Activated naive CD4-positive, alpha-beta T cell treated with anti-CD3 and anti-CD28 coated beads, Interleukin-2, amount 50 U/mL, for 72 hours (primary cell): ENCODE measurements at places on chromosomes 3 and 15.

DNA sequence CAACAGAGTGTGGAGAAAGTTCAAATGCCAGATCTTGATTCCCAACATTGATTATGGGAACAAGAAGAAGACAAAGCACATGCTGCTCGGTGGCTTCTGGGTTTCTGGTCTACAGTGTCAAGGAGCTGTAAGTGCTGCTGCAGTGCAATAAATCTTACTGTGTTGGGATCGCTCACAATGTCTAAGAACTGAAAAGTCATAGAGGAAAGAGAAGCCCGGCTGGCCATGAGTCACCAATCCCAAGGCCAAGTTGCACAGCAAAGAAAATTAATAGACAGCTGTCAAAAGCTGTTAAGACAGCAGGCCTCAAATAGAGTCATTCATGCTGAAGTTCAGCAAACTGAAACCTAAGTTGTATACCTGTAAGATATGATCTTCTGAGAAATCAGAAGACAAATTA, 33.2 kb upstream of the SPPL2A start:
- no peak for DNase-seq

- DNase-seq = no peak
Observed at GRCh38 chr3:5096336-5097008, 25.6 kb upstream of the ARL8B start.

DNA sequence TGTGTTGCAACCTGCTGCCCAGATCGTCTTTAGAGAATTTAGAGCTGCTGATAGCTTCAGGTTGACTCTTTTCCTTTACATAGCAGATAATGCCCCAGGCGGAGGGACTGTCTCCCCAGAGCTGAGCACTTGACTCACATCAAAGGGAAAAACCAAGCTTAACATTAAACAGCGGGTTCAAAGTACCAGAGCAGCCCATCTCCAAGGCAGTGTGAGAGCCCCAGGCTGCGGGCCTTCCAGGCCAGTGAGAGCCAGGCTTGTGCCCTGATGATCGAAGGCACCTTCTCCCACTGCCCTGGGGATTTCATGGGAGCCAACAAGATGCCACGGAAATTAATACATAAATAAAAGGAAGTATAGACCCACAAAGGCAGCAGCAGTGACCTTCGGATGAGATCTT, 275.6 kb downstream of the XXYLT1 start:
- no peak for DNase-seq

- DNase-seq = no peak
Observed at GRCh38 chr15:23079766-23080165, 40.4 kb upstream of the TUBGCP5 start.

DNA sequence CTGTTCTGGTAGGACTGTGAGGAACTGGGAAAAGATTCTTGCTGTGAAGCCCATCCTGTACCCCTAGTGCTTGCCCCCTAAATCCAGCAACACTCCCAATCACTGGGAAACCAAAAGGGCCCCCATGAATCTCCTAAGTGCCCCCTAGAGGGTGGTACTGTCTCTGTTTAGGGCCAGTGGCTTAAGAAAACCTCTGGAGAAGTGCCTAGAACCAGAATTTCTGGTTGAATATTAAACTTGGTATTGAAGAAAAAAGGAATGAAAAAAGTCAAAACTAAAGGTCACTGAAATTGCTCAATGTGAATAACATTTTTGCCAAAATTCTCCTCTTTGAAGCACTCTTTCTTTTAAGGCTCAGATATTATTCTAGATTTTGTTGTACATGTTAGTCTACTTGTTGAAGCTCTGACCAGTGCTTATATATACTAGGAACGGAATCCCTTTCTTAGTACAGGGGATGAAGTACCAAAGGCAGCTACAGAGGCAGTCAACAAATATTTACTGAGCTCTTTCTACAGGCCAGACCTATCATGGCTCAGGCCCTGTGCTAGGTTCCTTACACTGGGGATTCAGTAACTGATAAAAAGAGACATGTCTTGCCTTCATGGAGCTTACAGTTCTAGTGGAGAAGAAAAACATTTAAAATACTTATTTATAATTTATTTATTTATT, 138.8 kb downstream of the MYLK start:
- DNase-seq = no peak

DNA sequence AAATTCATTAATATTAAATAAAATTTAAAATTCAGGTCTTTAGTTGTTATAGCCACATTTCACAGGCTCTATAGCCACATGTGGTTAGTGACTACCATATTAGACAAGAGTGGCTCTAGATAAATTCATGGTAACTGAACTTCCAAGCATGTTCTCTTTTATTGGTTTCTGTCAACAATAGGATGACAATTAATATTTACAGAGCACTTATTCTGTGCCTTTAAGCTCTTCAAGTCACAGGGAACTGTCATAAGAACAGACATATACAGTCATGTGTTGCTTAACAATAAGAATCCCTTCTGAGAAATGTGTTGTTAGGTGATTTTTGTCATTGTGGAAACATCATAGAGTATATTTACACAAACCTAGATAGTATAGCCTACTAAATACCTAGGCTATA, 38.8 kb upstream of the SLC25A36 start:
- no peak for DNase-seq

DNA sequence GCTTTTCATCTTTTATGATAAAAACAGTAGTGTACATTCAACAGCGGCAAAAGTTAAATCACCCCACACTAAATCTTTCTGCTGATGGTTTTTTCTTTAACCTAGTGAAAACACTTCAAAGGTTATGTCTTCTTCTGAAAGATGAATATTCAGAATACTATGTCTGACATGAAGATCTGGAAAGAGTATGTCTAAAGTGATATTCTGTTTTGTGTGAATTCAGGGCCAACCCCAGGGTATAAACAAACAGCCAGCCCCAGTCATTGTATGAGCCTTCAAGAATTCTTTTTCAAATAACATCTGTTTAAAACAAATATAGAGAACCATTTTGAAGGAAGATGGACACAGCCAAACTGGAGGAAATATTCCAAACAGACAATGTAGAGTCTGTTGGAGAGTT, 581.0 kb upstream of the NAALADL2 start:
- no peak for DNase-seq
